ENCODE measurements at places on chromosomes 1 and 21.

- H3K4me3 ChIP-seq, result no peak overlapping the region
- no peaks in the 10 kb centered on the region for H3K36me3 ChIP-seq
- no peak for DNase-seq
- H3K4me1 ChIP-seq, result peaks cover 7% of the 10 kb centered on the region
- no peak overlapping the region for H3K27ac ChIP-seq
- H3K27me3 ChIP-seq, result no peaks in the 10 kb centered on the region
These were observed 16.0 kb downstream of the IRF2BP2 start for GRCh38 chr1:234593771-234594504.

GRCh38 chr1:80498673-80499072, 1302.1 kb upstream of the ADGRL2 start:
- no peak for DNase-seq
- no peaks in the 10 kb centered on the region for H3K36me3 ChIP-seq
- H3K4me3 ChIP-seq, result no peak overlapping the region
- no peaks in the 10 kb centered on the region for H3K27me3 ChIP-seq
- no peaks in the 10 kb centered on the region for H3K4me1 ChIP-seq

DNA sequence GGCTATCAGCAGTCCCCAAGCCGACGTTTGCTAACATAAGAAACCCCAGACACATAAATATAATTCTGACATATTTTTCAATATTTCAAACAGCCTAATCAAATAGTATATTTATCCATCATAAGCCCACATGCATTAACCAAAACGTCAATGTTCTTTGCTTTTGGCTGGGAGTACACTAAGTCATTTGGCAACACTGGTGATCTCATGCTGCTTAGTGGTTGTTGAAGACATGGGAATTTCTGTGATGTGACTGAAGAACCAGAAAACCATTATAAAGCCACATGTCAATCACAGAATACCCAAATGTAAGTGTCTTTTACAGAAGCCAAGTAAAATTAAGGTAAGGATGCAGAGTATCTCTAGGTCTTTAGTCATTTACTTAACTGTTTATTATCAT, 57.6 kb downstream of the PLPPR5 start:
- H3K36me3 ChIP-seq, result no peaks in the 10 kb centered on the region
- H3K27me3 ChIP-seq, result no peaks in the 10 kb centered on the region
- no peak for DNase-seq
- no peak overlapping the region for H3K27ac ChIP-seq
- H3K4me1 ChIP-seq, result no peaks in the 10 kb centered on the region
- no peak overlapping the region for H3K4me3 ChIP-seq

DNA sequence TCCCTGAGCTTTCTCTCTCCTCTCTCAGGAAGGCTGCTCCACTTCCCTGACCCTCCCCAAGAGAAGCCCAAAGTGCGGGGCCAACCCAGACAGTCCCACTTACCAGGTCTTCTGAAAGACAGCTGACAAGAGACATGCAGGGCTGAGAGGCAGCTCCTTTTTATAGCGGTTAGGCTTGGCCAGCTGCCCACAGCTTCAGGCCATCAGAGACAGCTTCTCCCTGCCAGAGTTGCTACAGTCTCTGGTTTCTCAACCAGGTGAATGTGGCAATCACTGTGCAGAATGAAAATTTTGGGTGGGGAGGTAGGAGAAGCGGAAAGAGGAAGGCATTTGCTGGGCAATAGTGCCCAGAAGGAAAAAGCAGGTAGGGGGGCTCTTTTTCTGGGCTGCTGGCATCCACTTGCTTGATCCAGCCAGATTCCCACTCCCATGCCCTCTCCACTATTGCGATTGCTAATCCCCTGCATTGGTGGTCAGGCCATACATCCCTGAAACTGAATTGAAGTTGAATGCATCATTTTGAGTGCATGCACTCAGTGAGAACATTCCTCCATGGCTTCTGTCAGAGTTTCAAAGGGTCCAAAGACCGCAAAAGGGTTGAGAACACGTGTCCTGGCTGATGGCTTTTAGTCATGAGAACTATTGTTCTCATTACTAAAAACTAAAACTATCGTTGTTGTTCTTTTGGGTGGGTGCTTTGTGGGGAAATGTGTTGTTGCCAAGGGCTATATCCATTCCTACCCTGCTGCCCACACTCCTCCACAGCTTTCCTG, at the start of gene S100A8:
Gene S100A8, minus strand, starts transcription at position 136 of the 773 bp plus-strand sequence. CDS start 538 bp downstream, outside the sequence.
- DNase-seq, result peak; percentile 28
- peaks cover 8% of the 10 kb centered on the region for H3K4me1 ChIP-seq
- H3K4me3 ChIP-seq, result peak within 1 kb of the TSS; percentile 37

- H3K36me3 ChIP-seq, result no peaks in the 10 kb centered on the region
- peak; percentile 68 for DNase-seq
- H3K27me3 ChIP-seq, result no peaks in the 10 kb centered on the region
- H3K27ac ChIP-seq, result no peak overlapping the region
- H3K4me3 ChIP-seq, result no peak overlapping the region
These were observed 5.5 kb upstream of the LGALS8 start for GRCh38 chr1:236518322-236518721.

DNA sequence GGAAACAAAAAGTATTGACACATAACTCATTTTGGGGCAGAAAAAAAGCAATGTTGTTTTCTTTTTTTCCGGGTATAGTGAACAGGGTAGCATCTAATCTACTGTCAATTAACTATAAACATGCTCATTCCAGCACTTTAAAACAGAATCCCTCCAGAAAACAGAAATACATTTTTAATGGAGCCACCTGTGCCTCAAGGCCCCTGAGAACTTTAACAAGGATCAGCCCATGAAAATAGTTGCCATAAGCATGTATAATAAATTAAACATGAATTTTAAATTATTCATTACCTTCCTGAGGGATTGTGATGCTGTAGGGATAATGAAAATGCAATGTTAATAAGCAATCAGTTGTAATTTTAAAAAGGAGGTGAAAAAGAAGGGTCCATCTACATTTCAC, 101.4 kb upstream of the IVNS1ABP start:
- H3K27me3 ChIP-seq, result no peaks in the 10 kb centered on the region
- DNase-seq, result no peak
- H3K4me3 ChIP-seq, result no peak overlapping the region
- peaks cover 8% of the 10 kb centered on the region for H3K4me1 ChIP-seq

DNA sequence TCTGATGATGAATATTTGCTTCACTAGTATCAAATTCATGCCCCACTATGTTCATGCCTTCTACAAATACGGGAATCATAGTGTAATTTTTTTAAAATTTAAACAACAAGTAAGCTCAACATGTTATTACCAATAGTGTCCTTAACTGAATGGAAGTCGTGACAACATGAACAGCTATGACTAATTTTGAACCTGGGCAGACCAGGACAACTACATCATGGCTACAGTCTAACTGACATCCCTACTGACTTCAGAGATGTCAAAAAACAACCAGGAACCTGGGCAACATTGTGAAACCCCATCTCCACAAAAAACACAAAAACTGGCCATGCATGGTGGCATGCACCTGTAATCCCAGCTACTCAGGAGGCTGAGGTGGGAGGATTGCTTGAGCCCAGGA, 33.5 kb upstream of the RAP1A start:
- no peak for DNase-seq
- H3K36me3 ChIP-seq, result no peaks in the 10 kb centered on the region
- no peak overlapping the region for H3K4me3 ChIP-seq
- H3K27me3 ChIP-seq, result no peaks in the 10 kb centered on the region

- peak; percentile 83 for DNase-seq
- no peaks in the 10 kb centered on the region for H3K36me3 ChIP-seq
- H3K4me3 ChIP-seq, result no peak overlapping the region
- H3K4me1 ChIP-seq, result peaks cover 59% of the 10 kb centered on the region
- H3K27me3 ChIP-seq, result no peaks in the 10 kb centered on the region
These were observed 13.5 kb upstream of the TNFRSF1B start for GRCh38 chr1:12153181-12153785.

DNA sequence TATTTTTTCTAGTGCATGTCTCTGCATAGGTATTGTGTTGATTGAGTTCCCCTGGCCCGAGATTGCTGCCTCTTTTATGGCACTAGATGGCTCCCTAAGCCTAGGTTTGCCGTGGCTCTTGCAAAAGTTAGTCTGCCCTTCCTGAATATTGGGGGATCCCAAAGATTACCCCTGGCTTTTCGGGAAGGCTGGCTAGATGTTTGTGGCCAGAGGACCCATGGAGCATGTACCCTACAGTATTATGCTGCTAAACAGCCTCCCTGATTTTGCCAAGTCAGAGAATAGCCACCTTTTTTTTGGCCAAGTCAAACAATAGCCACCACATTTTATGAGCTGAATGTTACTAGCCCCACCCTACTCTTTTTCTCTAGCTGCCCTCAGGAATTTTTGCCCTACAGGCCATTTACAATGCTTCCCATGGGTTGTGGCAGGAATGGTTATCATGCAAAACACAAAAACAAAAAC, 343.2 kb downstream of the OLFM3 start:
- H3K4me3 ChIP-seq, result no peak overlapping the region
- H3K27me3 ChIP-seq, result peaks cover 2% of the 10 kb centered on the region
- DNase-seq, result no peak
- no peaks in the 10 kb centered on the region for H3K4me1 ChIP-seq
- H3K27ac ChIP-seq, result no peak overlapping the region

- no peaks in the 10 kb centered on the region for H3K4me1 ChIP-seq
- H3K27me3 ChIP-seq, result no peaks in the 10 kb centered on the region
- no peak overlapping the region for H3K27ac ChIP-seq
- no peak for DNase-seq
- H3K4me3 ChIP-seq, result no peak overlapping the region
- H3K36me3 ChIP-seq, result peaks cover 60% of the 10 kb centered on the region
These were observed 47.0 kb downstream of the SLC37A1 start for GRCh38 chr21:42560517-42561179.

DNA sequence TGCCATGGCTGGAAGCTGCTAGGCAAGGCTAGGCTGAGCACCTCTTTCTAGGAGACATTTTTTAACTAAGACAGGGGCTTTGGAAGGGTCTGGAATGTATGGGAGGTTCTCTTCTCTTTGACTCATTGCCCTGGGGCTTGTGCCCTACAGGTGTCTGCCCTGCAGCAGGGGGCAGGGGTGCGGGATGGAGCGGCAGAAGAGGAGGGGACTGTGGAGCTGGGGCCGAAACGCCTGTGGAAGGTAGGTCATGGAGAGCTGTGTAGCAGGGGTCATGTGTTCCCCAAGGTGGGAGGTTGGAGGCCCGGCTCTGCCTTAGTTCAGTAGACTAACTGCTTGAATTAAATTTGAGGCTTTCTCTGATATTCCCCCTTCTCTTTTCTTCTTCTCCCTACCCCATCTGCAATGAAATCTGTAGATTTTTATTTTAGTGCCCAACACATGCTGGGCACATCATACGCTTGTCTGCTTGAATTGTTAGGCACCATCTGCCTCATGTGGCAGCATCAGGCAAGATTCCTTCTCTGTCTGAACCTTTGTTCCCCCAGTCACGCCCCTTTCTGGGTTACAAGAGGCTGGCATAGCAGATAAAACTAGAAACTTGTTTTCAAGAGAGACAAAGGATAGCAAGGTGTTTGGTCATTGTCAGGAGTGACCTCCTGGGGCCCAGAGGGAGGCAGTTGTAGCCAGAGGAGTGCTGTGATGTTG, 18.4 kb downstream of the PPFIA4 start:
- H3K36me3 ChIP-seq, result no peaks in the 10 kb centered on the region
- H3K27ac ChIP-seq, result no peak overlapping the region
- H3K4me1 ChIP-seq, result peaks cover 13% of the 10 kb centered on the region
- no peak overlapping the region for H3K4me3 ChIP-seq
- H3K27me3 ChIP-seq, result peaks cover 3% of the 10 kb centered on the region

DNA sequence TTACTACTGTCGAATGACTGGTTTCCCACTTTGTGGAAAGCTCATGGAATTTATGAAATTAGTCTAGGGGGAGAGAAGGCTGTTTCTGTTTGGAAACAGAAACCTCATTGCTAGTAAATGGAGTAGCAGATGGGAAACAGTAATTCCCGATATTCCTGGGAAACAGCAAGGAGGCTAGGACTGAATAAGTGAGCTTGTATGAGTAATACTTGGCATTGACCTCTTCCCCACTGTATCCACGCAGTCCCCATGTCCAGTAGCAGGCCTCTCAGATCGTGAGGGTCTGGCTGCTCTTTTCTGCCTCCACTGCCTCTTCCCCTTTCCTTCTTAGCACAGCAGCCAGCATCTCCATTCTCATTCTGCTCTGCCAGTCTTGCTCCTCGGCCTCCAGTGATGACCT, 75.5 kb downstream of the PRDM2 start:
- no peak overlapping the region for H3K4me3 ChIP-seq
- no peak for DNase-seq

DNA sequence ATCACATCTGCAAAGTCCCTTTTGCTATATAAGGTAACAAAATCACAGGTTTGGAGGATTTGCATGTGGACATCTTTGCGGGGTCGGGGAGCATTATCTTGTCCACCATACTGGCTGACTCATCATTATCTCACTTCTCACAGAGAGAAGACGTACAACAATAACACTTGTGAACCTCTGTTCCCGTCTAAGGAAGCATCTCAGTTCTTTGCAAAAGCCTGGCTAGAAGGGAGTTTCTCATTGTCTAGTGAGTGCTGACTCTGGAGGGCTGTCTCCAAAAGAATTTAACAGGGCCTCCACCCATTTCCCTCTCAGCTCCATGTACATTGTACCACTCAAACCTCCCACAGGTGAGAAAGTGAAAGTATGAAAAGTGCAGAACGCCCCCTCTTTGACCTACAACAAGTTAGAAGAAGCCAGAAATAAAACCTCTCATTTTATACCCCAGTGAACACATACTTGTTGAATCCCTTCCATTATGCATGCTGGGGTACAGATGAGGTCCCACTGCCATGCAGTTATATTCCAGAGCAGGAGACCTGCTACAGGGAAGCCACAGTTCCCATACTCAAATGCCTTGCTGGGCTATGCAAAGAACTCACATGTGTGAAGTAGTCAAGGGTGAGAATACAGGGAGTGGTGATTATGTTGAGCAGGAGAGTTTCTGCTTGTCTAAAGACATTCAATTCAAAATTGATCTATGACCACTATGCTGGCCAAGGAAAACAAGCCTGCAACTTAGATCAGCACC, 121.7 kb upstream of the PRDX6 start:
- DNase-seq, result no peak
- no peaks in the 10 kb centered on the region for H3K36me3 ChIP-seq
- H3K27ac ChIP-seq, result no peak overlapping the region
- H3K4me3 ChIP-seq, result no peak overlapping the region
- no peaks in the 10 kb centered on the region for H3K27me3 ChIP-seq
- peaks cover 4% of the 10 kb centered on the region for H3K4me1 ChIP-seq

DNA sequence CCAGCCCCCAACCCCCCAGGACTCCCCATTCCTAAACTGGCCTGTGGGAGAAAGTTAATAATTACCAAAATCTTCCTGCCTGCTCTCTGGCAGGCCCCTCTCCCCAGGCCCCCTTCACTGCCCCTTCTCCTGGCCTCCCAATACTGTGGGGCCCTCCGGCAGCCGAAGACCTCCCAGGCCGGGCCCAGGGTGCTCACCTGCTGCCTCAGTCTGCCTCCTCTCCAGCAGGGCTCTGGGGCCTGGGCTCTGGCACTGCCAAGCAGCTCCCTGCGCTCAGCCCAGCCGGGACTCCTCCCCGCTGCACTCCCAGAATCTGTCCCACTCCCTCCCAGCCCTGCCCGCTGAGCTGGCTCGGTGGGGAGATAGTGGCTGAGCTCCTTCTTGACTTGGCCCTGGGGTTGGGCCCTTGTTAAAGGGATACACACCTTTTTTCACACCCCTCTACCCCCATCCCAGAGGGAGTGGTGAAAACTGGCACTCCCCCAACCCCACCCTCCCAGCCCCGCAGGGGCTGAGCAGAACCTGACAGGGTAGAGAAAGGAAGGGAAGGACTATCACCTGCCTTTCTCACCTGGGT, at the start of gene S100A16:
Gene S100A16, minus strand, starts transcription at position 383 of the 577 bp plus-strand sequence. CDS start 4,986 bp downstream, outside the sequence.
- no peak within 1 kb of the TSS for H3K4me3 ChIP-seq
- no peak for DNase-seq
- H3K27ac ChIP-seq, result no peak within 1 kb of the TSS
- H3K27me3 ChIP-seq, result no peaks in the 10 kb centered on the region
- peaks cover 13% of the 10 kb centered on the region for H3K4me1 ChIP-seq

- H3K4me1 ChIP-seq, result peaks cover 19% of the 10 kb centered on the region
- H3K36me3 ChIP-seq, result peaks cover 4% of the 10 kb centered on the region
- no peak for DNase-seq
- no peaks in the 10 kb centered on the region for H3K27me3 ChIP-seq
These were observed 42.6 kb upstream of the A3GALT2 start for GRCh38 chr1:33363470-33363861.

Measured in common myeloid progenitor, CD34-positive (primary cell).